ENCODE measurements at places on chromosomes 2 and 18. TPM values are rescaled to one million over a fixed set of nuclear protein-coding genes. Genes with fewer than 3 reads are reported as not detected.

Gene SCN7A
- total RNA-seq, result not detected

Gene DSG4
- total RNA-seq, result not detected

Gene MAP3K2
- total RNA-seq, result 75.9 TPM

Gene HRH4
- 0.18 TPM for total RNA-seq

Gene EMILIN1
- total RNA-seq, result 1.6 TPM

Gene COL5A2
- 0.55 TPM for total RNA-seq

Gene IGFBP5
- total RNA-seq, result 10.0 TPM

Gene MC4R
- total RNA-seq, result not detected

Gene CLEC4F
- not detected for total RNA-seq

Gene TWIST2
- total RNA-seq, result 5.0 TPM
